Activated naive CD4-positive, alpha-beta T cell (primary cell): ENCODE measurements at places on chromosomes 7 and 10.

DNA sequence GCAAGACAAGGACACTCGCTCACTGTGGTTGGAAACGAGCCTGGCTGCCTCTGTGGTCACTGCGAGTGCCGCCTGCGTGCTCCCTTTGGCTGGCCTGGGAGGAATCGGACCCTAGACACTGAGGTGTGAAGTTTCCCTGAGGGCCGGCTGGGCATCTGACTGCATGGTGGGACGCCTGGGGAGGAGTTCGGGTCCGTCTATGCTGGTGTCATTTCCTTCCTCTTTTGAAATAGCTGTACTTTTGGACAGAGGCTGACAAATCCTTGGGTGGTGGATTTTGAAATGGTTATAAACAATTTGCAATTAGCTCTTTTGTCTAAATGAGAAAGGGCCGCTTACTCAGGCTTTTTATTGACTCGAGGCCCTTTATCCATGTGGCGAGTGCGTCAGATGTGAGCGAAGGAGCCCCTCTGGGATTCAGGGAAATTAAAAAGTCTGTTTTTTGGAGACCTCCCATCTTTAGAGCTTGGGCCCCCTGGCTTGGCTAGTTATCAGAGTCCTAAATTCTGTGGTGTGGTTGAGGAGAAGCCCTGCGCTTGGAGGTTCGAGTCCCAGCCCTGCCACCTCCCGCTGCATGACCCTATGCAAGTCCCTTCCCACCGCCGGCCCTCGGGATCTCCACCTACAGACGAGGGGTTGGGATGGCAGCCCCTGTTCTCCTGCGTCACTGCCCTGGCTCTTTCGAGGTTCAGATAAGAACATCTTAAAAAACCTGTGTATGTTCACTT lies 147.1 kb downstream of the RGS10 start:
- no peak for DNase-seq

DNA sequence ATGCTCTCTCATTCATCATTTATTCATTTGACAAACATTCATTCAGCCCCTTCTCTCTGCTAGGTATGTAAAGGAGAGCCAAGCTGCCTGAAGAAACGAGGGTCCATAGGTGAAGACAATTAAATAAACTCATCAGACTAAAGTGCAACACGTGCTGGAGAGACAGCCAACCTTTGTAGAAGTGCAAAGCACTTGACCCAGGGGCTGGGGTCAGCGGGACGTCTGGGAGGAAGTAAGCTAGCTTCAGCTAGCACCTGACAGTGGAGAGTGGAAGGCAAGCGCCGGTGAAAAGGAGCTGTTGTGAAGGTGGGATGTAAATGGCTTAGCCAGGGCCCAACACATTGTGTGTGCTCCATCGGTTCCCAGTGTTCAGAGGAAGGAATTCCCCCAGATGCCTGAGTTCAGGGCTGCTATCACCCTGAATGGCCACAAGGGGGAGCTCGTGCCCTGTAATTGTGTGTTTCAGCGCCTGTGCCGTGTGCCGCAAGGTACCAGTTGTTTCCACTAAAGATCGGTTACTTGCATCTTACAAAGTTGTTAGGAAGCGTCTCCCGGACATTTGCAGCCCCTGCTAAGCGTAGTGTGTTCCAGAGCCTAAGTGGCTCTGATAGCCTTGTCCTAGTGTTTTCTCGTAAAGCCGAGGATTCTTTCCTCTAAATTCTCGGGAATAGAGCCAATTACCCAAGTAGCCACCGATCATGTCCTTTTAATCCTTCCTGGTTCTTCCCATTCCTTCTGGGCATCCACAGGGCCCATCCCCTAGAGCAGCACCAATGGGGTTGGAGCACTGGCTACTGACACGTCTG lies 30.6 kb downstream of the TLX1 start:
- peak; percentile 36 for DNase-seq

GRCh38 chr10:119416855-119417254 lies 125.7 kb downstream of the RGS10 start:
- DNase-seq = peak; percentile 52

- no peak for DNase-seq
Measured at GRCh38 chr10:65570143-65571010, 1355.5 kb upstream of the LRRTM3 start.

- DNase-seq = no peak
Measured at GRCh38 chr7:157690833-157691585, 354.2 kb downstream of the DNAJB6 start.

DNA sequence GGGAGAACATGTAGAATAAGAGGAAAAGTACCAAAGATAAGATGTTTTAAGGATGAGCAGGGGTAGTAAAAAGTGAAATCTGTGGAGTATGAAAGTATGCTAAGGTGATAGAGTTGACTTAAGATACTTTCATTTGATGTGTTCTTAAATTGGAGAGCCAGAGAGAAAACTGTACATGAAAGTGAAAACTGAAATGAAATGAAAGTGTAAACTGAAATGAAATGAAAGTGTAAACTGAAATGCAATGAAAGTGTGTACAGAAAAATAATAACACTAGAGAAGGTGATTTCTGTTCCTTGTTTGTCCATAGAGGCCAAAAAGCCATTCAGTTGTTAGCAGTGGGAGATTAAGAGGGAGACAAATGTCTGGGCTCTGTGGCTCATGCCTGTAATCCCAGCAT lies 17.5 kb downstream of the AHR start:
- DNase-seq = no peak

GRCh38 chr10:123997486-123998196 lies 95.8 kb downstream of the CHST15 start:
- DNase-seq = no peak

DNA sequence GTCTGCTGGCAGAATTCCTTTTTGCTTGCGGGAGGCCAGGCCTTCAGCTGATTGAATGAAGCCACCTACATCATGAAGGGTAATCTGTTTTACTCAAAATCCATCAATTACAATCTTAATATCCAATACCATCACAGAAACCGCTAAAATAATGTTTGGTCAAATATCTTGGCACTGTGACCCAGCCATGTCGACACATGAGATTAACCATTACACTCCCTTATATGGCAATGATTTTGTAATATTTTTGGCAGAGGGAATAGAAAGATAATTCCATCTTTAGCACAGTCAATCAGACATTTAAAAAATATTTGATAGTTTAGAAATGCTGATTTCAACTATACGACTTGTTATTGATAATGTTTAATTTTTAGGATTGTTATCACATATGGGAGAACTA lies 36.5 kb upstream of the SLC39A12 start:
- DNase-seq = no peak

DNA sequence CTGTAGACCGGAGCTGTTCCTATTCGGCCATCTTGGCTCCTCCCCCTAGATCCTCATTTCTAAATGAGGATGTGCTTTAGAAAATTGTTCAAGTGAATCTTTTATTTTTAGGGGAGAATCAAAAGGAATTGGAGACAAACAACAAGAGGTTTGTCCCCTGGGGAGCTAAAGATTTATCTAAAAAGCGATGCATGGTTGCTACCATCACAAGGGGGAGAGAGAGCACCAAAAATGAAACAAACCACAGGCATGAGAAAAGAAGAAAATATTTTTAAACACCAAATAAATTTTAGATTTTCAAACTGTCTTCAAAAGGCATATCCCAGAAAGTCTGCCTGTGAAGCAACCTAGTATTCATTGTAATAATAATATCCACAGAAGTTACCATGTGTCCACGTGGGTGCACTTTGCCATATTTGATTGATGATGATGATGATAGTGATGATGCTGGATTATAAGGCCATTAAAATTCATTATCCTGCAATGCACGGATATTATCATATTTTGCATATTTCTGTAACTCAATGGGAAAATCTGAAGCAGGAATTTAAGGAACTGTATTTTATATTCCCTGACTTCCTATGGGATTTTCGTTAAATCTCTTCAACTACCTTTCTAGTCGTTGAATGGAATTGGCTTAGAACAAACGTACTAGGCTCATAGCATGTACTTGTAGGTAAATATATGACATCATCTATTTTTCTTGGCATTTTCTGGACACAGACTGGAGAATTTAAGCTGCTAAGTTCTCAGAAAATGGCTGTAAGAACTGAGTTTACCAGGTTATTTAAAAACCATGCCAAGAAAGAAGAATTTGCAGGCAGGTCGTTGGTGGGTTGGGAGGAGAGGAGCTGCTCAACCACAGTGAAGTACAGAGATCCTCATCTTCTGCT lies 171.6 kb downstream of the WDR37 start:
- no peak for DNase-seq

DNA sequence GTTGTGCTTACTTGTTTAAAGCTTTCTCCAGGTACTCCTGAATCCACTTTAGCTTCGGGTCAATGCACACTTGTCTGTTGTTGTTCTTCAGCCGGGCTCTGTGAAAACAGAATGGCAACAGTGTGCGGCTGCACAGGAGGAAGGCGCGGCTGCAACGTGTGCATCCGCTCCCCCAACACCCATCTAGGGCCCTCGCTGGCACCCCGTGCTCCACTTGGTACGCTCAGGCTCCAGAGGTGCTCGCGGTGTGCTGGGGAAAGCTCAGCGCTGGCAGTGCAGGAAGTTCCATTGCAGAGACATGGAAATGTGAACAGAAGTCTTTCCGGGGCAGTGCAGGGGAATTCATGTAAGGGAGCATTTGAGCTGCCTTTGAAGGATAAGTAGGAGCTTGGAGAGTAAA lies 6.3 kb downstream of the CXCL12 start:
- no peak for DNase-seq

DNA sequence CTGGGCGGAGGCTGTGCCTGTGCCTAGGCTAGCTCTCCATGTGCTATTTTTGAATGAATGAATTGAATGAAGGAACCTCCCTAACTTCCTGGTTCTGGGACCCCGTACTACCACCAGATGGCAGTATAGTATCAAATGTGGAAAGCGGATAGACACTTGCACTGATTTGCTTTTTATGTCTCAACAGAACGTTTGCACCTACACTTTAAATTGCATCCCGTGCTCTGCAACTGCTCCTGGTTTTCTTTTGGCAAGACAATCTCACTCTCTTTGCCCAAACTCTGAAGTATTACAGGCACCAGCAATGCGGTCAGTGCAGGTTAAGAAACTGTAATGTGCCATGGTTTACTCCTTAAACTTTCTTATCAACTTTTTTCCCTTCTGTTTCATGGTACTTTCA lies 6.5 kb downstream of the FZD8 start:
- DNase-seq = no peak
